Peyer's patch (tissue), 4 donors: ENCODE measurements at places on chromosomes 4 and X. TPM values are rescaled to one million over a fixed set of nuclear protein-coding genes. Genes with fewer than 3 reads are reported as not detected.

WAS gene
- total RNA-seq, result 7.1 TPM

GRCh38 chrX:13092455-13092941 lies 48.1 kb upstream of the FAM9C start:
- H3K36me3 ChIP-seq, result no peaks in the 10 kb centered on the region
- H3K27me3 ChIP-seq, result no peaks in the 10 kb centered on the region
- H3K4me1 ChIP-seq, result no peaks in the 10 kb centered on the region
- no peak for DNase-seq

SSX1 gene
- total RNA-seq, result not detected

GRCh38 chr4:181679754-181680153 lies 563.4 kb upstream of the TENM3 start:
- no peaks in the 10 kb centered on the region for H3K36me3 ChIP-seq
- no peak for DNase-seq
- no peak overlapping the region for H3K4me3 ChIP-seq
- no peaks in the 10 kb centered on the region for H3K27me3 ChIP-seq
- no peaks in the 10 kb centered on the region for H3K4me1 ChIP-seq
- H3K27ac ChIP-seq, result no peak overlapping the region

- no peaks in the 10 kb centered on the region for H3K36me3 ChIP-seq
- H3K27ac ChIP-seq, result no peak overlapping the region
- H3K4me1 ChIP-seq, result no peaks in the 10 kb centered on the region
Measured at GRCh38 chr4:38068107-38068506, 107.9 kb downstream of the PTTG2 start.

- H3K4me1 ChIP-seq, result no peaks in the 10 kb centered on the region
- H3K4me3 ChIP-seq, result no peak overlapping the region
- no peak overlapping the region for H3K27ac ChIP-seq
- no peak for DNase-seq
- H3K27me3 ChIP-seq, result no peaks in the 10 kb centered on the region
- H3K36me3 ChIP-seq, result no peaks in the 10 kb centered on the region
Measured at GRCh38 chr4:14566518-14566917, 435.8 kb upstream of the CPEB2 start.

GRCh38 chr4:162401021-162401420 lies 237.2 kb upstream of the FSTL5 start:
- H3K27ac ChIP-seq, result no peak overlapping the region
- H3K27me3 ChIP-seq, result no peaks in the 10 kb centered on the region
- H3K4me3 ChIP-seq, result no peak overlapping the region
- no peak for DNase-seq
- H3K4me1 ChIP-seq, result no peaks in the 10 kb centered on the region

ING2 gene
- 23.0 TPM for total RNA-seq

GRCh38 chr4:1676605-1677525 lies 7.2 kb downstream of the FAM53A start:
- no peak for DNase-seq
- no peaks in the 10 kb centered on the region for H3K36me3 ChIP-seq
- no peak overlapping the region for H3K27ac ChIP-seq
- H3K4me3 ChIP-seq, result no peak overlapping the region

- no peak overlapping the region for H3K27ac ChIP-seq
- H3K4me1 ChIP-seq, result no peaks in the 10 kb centered on the region
- H3K27me3 ChIP-seq, result no peaks in the 10 kb centered on the region
- H3K4me3 ChIP-seq, result no peak overlapping the region
- DNase-seq, result no peak
Measured at GRCh38 chr4:135354876-135355275, 1153.3 kb upstream of the PABPC4L start.

DNA sequence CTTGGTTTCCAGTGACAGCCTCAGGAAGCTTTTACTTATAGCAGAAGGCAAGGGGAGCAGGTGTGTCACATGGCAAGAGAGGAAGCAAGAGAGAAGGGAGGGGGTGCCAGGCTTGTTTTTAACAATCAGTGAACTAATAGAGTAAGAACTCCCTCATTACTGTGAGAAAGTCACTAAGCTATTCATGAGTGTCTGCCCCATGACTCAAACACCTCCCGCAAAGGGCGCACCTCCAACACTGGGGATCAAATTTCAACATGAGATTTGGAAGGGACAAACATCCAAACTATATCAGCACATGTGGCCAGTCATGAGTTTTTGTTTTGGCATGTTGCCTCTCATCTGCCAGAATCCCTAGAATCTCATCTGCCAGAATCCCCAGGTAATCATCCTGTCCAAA lies 183.5 kb upstream of the C1QTNF7 start:
- H3K4me1 ChIP-seq, result no peaks in the 10 kb centered on the region
- H3K36me3 ChIP-seq, result no peaks in the 10 kb centered on the region
- H3K27me3 ChIP-seq, result no peaks in the 10 kb centered on the region
- H3K4me3 ChIP-seq, result no peak overlapping the region
- no peak for DNase-seq

DNA sequence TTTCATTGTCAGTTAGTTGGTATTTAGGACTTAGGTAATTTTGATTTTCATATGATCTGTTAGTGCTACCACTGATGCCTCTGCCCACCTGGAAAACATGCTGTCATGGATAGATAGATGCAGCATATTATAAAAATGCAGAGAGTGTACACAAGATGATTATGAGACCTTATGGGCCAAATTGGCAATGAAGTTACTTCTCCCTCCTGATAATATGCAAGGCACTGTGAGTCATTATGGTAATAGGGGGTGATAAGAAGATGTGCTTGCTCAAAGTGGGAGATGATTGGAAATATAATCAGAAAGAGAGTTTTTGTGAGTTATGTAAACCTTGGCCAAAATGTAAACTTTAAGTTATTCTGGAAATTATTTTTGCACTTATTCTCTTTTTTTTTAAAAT lies 56.6 kb upstream of the RHOH start:
- H3K27me3 ChIP-seq, result no peaks in the 10 kb centered on the region
- DNase-seq, result no peak
- H3K27ac ChIP-seq, result no peak overlapping the region
- no peak overlapping the region for H3K4me3 ChIP-seq
